Brain (organoid and tissue), 16 donors: ENCODE measurements at places on chromosomes 7 and 10. TPM values are rescaled to one million over a fixed set of nuclear protein-coding genes. Genes with fewer than 3 reads are reported as not detected.

Gene TCAF2
- 0.42 TPM for polyA plus RNA-seq

Gene DPYSL4
- polyA plus RNA-seq = 116 TPM

Gene TMEM213
- not detected for polyA plus RNA-seq

Gene MALRD1
- 0.24 TPM for polyA plus RNA-seq

Gene FAM25A
- polyA plus RNA-seq = not detected

Gene LDB3
- polyA plus RNA-seq = 14.4 TPM

Gene MBL2
- polyA plus RNA-seq = not detected

Gene MAT1A
- 0.39 TPM for polyA plus RNA-seq

Gene IGFBP3
- polyA plus RNA-seq = 39.9 TPM

Gene ANKRD16
- 8.5 TPM for polyA plus RNA-seq

Gene ENKUR
- 1.6 TPM for polyA plus RNA-seq

Gene TMEM184A
- 4.3 TPM for polyA plus RNA-seq

Gene HOXA7
- 1.3 TPM for polyA plus RNA-seq

Gene GPER1
- 10.9 TPM for polyA plus RNA-seq

Gene CSTF2T
- polyA plus RNA-seq = 16.1 TPM

Gene GPR141
- polyA plus RNA-seq = not detected

Gene HELLS
- polyA plus RNA-seq = 3.4 TPM

Gene SPAM1
- polyA plus RNA-seq = not detected

Gene COL28A1
- polyA plus RNA-seq = 0.24 TPM

Gene OLAH
- not detected for polyA plus RNA-seq

Gene NKX1-2
- polyA plus RNA-seq = 0.08 TPM

Gene COL26A1
- polyA plus RNA-seq = 3.7 TPM

Gene COL1A2
- 36.7 TPM for polyA plus RNA-seq

Gene GRID1
- 13.2 TPM for polyA plus RNA-seq

Gene MMD2
- 6.3 TPM for polyA plus RNA-seq

Gene ACBD7
- 35.4 TPM for polyA plus RNA-seq

Gene DIP2C
- polyA plus RNA-seq = 22.3 TPM

Gene NSUN5
- polyA plus RNA-seq = 53.7 TPM

Gene FAM25G
- not detected for polyA plus RNA-seq

Gene MMP21
- polyA plus RNA-seq = not detected
